ENCODE measurements at places on chromosomes 1 and 21.
A peak's percentile ranks its signal among the peaks of the same experiment; 100 is the strongest.

DNA sequence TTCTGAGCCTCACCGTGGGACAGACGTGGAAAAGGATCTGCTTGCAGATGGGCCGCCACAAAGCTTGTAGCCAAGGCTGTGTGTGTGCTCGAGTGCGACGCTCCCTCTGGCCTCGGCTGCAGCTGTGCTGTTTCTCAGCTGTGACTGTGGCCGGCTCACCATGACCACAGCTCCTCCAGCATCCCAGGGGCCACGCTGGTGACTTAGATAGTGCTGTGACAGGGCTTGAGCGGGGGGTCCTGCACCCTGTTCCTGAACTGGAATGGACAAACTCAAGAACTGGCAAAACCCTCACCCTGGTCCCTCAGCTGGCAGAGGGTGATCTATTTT is 17.4 kb upstream of the ACTRT2 start:
- no peak for DNase-seq

GRCh38 chr1:77415579-77415978 is 133.8 kb downstream of the AK5 start:
- DNase-seq: no peak

- DNase-seq: no peak
Observed at GRCh38 chr1:233461847-233462246, 134.3 kb downstream of the MAP3K21 start.

GRCh38 chr1:172906778-172907592 is 143.8 kb downstream of the TNFSF18 start:
- no peak for DNase-seq

- DNase-seq: no peak
Observed at GRCh38 chr1:4924356-4924755, 269.9 kb downstream of the AJAP1 start.

- peak; percentile 45 for DNase-seq
Observed at GRCh38 chr1:52142220-52143183, 613 bp downstream of the ZFYVE9 start.

- DNase-seq: no peak
Observed at GRCh38 chr1:220290140-220290761, 18.0 kb upstream of the RAB3GAP2 start.

DNA sequence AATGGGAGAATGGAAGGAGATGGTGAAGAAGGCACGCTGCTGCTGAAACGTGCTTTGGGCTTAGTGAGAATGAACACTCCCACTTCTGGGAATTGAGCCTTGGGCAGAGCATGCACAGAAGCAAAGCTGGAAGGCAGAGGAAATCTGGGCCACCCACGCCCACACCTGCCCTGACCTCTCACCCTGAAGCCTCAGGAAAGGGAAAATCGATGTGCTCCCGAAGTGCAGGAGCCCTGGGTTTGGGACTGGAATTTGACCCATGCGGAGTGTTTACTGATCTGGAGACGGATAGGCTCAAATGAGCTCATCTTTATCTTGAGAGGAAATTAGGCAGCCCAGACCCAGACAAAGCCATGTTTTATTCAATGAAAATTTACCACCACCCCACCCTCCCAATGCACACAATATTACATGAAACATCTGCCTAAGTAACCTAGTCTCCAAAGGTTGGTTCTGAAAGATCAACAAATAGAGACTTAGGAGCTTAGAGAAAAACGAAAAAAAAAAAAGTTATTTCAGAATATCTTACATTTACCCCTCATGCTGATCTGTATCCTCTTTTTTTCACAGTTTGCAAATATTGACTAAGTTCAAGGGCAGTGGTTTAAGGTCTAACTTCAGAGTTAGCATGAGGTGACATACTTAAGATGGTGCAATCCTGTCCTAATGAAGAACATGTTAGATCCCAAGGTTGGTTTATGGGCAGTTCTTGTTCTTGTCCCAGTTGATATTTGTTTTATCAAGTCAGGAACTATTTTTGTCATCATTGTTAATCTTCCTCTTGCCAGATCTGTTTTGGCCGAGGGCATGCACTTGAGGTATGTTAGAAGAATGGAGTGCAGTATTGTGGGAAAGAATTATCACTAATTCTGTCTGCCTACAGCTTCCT is 63.0 kb downstream of the PROX1 start:
- no peak for DNase-seq

GRCh38 chr1:224506141-224506814 is 71.7 kb upstream of the WDR26 start:
- no peak for DNase-seq

DNA sequence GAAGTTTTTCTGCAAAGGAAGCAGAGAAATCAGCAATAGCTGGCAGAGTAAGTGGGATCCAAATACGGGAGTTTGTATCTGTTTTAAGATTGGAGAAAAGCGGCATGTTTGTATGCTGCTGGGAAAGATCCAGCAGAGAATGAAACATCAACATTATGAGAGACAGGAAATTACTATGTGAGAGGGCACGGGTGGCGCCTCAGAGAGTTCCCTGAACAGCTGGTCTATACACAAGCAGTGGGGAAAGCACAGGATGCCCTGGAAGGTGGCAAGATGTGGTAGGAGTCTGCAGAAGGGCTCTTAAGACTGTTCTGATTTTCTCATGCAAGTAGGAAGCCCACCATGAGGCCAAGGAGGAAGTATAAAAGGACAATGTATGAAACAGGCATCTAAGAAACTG is 130.4 kb downstream of the RERE start:
- DNase-seq: no peak

DNA sequence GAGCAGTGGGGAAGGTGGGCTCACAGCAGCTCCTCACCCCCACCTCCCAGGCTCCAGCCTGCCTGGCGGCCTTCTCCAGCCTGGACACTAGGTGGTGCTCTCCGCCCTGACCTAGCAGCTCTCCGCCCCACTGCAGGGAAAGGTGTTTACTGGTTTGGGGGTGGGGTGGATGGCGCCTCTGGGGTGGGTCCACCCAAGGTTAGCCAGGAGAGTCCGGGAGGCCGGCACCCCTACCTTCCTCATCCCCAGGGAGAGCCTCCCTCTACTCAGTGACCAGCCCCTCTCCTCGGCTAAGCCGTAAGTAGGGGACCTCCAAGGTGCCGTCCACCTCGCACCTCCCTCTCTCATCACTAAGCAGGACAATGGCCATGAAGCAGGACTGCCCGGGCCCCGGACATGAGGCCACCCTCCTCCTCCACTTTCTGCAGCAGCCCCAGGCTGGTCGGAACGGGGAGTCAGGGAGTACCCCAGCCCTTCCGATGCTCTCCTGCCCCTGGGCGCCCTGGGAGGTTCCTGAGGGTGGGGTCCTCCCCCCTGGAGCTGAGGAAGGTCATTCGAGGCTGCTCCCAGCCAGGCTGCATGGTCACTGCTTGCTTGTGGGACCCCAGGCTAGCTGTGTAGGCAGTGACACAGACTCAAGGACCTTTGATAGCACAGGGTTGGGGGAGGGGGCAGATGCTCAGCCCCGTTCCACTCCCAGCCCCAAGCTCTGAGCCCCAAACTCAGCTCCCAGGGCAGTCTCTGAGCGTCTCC is 101.4 kb upstream of the VAMP3 start:
- DNase-seq: peak; percentile 56

DNA sequence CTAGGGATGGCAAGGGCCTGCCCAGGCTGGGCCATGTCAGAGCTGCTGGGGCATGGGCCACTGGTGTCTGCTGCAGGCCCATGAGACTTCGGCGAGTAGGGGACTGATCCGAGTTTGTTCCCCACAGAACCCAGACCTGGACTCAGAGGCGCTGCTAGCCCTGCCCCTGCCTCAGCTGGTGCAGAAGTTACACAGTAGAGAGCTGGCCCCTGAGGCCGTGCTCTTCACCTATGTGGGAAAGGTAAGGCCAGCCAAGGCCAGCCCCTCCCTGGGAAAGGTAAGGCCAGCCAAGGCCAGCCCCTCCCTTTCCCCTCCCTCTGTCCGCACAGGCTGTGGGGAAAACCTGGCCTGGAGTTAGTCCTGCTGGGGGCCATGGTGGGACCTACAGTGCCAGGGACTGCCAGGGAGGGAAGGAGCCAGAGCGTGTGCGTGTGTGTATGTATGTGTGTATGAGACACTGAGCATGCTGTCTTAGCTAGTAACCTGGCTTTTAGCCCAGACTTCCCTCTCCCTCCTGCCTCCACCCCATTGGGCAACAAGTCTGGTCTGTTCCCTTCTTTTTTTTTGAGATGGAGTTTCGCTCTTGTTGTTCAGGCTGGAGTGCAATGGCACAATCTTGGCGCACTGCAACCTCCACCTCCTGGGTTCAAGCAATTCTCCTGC is 8.0 kb downstream of the FAAH start:
- no peak for DNase-seq

- DNase-seq: no peak
Observed at GRCh38 chr1:178796013-178796412, 71.0 kb downstream of the RALGPS2 start.

DNA sequence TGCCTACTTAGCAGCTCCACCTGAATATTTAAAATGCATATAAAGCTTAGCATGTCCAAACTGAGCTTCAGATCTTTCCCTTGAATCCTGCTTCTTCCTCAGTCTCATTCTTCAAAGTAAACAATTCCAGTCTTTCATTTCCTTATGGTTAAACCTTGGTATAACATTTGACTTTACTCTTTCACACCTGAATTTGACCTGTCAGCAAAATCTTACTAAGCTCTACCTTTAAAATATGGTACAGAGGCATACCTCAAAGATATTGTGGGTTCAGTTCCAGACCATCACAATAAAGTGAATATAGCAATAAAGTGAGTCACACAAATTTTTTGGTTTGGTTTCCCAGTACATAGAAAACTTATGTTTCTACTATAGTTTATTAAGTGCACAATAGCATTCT is 42.5 kb upstream of the RNF11 start:
- DNase-seq: no peak

- no peak for DNase-seq
Observed at GRCh38 chr1:62746086-62746808, 37.7 kb upstream of the ATG4C start.

DNA sequence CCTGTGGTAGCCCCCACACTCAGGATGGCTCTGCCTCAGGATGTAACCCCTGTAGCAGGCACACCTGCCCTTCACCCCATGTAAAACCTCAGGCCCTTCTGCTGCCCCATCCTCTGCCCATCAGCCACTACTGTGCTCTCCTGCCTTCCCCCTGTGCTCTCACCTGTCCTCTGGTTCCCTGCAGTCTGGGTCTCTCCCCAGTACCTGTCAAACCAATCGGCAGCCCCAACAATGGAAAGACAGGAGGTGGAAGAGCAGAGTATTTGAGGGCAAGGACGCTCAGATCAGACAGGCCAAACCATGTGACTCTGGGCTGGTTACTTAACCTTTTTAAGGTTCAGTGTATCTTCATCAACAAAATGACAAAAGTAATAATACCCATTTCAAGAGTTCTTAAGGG is 30.9 kb downstream of the SMIM12 start:
- no peak for DNase-seq

DNA sequence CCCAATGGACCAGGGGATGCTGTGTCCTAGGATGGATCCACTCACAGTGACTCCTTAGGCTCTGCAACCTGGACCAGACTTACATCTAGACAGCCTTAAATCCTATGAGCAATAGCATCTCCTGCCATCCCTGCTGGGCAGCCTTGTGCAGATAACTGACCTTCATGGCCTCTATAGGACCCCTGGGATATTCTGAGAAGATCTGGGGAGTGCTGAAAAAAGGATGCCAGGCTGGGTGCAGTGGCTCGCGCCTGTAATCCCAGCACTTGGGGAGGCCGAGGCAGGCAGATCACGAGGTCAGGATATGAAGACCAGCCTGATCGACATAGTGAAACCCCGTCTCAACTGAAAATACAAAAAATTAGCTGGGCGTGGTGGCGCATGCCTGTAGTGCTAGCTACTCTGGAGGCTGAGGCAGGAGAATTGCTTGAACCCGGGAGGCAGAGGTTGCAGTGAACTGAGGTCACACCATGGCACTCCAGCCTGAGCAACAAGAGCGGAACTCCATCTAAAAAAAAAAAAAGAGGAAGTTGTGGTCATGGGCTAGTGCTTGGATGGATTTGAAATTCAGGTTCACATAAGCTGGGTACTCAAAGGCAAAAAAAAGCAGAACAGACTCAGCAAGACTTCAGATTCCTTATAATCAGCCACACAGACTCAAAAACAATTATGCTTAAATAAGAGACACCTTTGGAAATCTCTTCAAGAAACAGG is 10.9 kb upstream of the SH2D1B start:
- DNase-seq: no peak

DNA sequence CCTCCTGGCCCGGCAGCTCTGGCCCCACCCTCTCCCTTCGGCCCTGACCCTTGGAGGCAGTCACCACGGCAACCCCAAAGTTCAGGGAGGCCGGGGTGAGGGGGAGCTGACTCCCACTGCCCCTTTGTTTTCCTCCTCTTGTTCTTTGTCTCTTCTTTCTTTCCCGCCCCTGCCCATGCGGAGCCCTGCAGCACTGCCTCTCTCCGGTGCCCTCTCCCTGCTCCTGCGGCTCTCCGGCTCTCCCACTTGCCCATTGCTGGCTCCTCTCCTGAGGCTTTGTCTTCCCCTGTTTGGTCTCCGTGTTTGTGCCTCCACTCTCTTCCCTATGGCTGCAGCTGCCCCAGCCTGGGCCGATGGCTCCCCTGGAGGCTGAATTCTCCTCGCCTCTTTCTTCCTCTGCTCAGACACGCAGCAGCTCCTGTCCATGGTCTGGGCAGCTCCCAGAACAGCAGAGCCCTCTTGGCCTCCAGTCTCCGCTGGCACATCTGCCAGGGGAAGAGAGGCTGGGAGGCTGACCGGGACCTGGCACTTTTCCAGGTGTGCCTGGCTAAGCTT is 5.8 kb downstream of the CELSR2 start:
- no peak for DNase-seq

GRCh38 chr1:100785470-100786052 is 66.0 kb downstream of the VCAM1 start:
- no peak for DNase-seq

DNA sequence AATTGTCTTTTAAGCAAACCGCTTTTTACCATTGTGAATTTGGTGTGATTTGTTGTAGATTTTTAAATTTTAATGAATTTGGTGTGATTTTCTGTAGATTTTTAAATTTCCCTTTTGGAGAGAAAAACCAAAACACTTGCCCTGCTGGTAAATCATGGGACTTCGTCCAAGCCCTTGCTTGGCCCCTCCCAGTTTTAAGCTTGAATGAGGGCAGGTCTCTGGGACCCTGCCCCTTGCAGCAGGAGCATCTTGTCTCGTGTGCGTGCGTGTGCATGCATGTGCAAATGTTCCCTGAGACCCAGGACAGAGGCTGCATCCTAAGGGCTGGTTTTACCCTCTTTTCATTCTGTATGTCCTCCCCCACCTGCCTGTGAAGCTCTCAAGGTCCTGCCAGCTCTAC is 248.6 kb downstream of the GREM2 start:
- DNase-seq: no peak

DNA sequence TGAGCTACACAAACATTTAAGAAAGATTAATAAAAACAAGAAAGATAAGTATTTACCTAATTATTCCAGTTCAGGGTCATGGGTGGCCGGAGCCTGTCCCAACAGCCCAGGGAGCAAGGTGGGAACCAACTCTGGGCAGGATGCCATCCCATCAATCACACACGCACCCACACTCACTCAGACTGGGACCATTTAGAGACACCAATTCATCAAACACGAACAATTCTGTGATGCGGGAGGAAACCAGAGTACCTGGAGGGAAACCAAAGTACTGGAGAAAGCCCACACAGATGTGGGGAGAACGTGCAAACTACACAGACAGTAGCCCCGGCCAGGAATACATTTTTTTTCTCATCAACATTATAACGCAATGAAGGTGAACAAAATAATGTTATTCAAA is 16.2 kb downstream of the WASF2 start:
- no peak for DNase-seq

- DNase-seq: no peak
Observed at GRCh38 chr1:80054129-80054528, 1047.6 kb upstream of the ADGRL4 start.

All from activated CD4-positive, CD25-positive, alpha-beta regulatory T cell treated with anti-CD3 and anti-CD28 coated beads, Interleukin-2, amount 50 U/mL, for 72 hours (primary cell).